ENCODE measurements at places on chromosomes 1 and 21. TPM values are rescaled to one million over a fixed set of nuclear protein-coding genes. Genes with fewer than 3 reads are reported as not detected.

Gene PALMD
- total RNA-seq: not detected

Gene CDKN2C
- total RNA-seq: 2.5 TPM

Gene CREB3L4
- total RNA-seq: 19.9 TPM

Gene ADORA3
- total RNA-seq: 0.39 TPM

Gene PLCH2
- total RNA-seq: 20.1 TPM

Gene TP73
- 2.0 TPM for total RNA-seq

Gene FCN3
- not detected for total RNA-seq

Gene RAB25
- 0.69 TPM for total RNA-seq

Gene PRMT2
- 102 TPM for total RNA-seq

Gene ALPL
- total RNA-seq: 12.2 TPM

Gene TDRD5
- total RNA-seq: not detected

Gene TINAGL1
- not detected for total RNA-seq

Gene VN1R5
- not detected for total RNA-seq

Gene SCCPDH
- total RNA-seq: 5.8 TPM

Gene PADI4
- total RNA-seq: 0.44 TPM

Gene C4BPA
- total RNA-seq: not detected

Gene AADACL4
- not detected for total RNA-seq

Gene RGS2
- total RNA-seq: 224 TPM

Gene AUNIP
- 0.27 TPM for total RNA-seq

Gene KRTAP8-1
- total RNA-seq: not detected

Gene KIF14
- 0.15 TPM for total RNA-seq

Gene PDE4DIP
- 63.9 TPM for total RNA-seq

Gene ANP32E
- total RNA-seq: 47.1 TPM

Gene GPR3
- not detected for total RNA-seq

Gene CENPF
- 2.9 TPM for total RNA-seq

All from B cell (primary cell).